Stimulated activated CD8-positive, alpha-beta memory T cell treated with anti-CD3 and anti-CD28 coated beads, Interleukin-4, amount 100 ng/mL, for 4 hours (primary cell): ENCODE measurements at places on chromosomes 13 and 19.
A peak's percentile ranks its signal among the peaks of the same experiment; 100 is the strongest.

GRCh38 chr19:4054441-4055208 is 12.1 kb downstream of the ZBTB7A start:
- no peak for DNase-seq

GRCh38 chr19:1101337-1101698 is 2.5 kb upstream of the GPX4 start:
- DNase-seq: no peak

DNA sequence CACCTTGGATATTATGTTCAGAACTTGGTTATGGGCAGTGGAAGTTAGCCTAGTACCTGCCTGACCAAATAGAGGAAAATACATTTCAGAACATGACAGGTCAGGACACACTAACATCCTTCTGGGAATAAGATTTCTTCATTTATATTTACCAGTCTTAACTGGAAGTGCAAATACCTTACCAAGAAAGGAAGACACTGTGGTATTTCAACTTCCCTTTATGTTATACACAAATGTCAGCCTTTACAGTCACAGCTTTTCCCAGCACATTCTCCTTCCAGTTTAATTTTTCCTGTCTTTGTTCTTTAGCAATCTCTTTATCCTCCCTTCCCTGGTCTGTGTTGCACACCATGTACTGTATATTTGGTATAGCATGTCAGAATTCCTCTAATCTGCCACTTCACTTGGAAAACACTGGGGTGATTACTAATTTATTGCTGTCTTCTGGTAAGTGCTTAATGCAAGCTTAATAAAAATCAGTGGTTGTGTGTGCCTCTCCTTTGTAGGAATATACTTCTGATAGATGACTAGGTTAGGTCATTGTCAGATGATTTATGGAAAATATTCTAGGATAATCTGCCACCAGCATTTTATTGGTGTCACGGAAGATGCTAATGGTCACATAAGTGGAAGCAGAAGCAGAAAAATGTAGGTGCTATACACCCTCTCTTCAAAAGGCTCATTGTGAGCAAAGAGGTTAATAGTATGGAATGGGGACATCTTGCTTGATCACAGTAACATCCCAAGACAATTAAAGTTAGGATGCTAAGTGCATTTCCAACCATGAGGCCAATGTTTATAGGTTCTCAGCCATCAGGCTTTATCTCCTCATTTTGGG is 124.3 kb upstream of the STARD13 start:
- DNase-seq: no peak

DNA sequence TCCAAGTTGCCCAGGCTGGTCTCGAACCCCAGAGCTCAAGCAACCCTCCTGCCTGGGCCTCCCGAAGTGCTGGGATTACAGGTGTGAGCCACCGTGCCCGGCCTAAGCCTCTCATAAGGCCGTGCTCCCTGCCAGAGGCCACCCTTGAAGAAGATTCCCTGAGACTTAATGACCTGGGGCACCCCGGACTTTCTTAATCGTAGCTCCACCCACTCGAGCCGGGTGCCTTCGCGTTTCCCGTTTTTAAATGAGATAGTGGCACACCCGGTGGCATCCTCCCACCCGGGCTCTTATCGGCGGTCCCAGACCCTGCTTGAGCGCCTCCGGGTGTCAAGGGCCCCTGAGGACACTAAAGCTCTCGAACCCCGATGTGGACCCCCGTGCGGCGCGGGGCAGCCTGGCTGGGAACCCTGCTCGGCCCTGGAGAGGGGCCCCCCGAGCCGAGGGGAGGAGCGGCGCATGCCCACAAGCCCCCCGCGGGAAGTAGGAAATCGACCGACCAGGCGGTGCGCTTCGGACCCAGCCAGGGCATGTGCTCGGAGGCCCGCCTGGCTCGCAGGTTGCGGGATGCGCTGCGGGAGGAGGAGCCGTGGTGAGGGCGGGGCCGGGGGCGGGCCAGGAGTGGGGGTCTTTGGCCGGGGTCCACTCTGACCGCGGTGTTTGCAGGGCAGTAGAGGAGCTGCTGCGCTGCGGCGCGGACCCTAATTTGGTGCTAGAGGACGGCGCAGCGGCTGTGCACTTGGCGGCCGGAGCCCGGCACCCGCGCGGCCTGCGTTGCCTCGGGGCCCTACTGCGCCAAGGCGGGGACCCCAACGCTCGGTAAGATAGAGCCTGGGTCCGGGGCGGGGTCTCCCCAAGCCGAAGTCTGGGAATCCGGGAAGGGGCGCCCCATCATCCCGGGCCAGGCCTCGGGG is at the start of gene ANKLE1:
Gene ANKLE1 (plus strand): TSS at position 511 of the 914 bp plus-strand sequence. CDS start 20 bp downstream, at position 531.
- no peak for DNase-seq

- DNase-seq: peak; percentile 87
These were observed 17.9 kb downstream of the BRSK1 start for GRCh38 chr19:55301459-55302317.

GRCh38 chr13:79910875-79911540 is 429.9 kb downstream of the SPRY2 start:
- DNase-seq: no peak

DNA sequence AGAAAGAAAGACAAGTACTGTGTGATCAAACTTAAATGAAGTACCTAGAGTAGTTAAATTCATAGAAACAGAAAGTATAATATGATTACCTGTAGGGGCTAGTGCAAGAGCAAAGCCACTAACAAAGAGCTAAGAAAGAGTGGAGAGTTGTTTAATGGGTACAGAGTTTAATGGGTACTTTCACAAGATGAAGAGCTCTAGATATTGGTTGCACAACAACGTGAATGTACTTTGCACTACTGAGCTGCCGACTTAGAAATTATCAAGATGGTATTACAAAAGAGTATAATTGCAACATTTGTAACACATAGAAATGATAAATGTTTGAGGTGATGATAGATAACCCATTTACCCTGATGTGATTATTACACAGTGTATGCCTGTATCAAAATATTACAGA is 140.3 kb upstream of the GPC6 start:
- DNase-seq: no peak
